ENCODE measurements at places on chromosomes 1 and 21.

GRCh38 chr1:36481091-36481490 is 1.6 kb downstream of the CSF3R start:
- no peak for DNase-seq

DNA sequence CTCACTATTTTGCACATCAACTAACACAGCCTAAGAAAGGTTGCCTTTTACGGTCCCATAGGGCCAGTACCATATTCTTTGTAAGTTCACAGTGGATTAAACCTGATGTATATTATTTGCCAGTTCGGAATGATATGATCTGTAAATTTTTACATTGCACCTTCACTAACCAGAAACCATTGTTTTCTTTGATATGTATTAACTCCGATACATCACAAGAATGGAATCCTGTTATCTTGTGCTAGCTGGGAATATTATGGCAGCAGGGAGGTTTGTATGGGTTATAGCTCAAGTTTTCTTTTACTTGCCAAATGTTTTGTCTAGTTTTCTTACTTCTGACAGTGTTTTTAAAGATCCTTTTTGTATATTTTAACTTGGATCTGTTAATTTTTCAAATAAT is 51.4 kb upstream of the S1PR1 start:
- DNase-seq, result no peak

GRCh38 chr1:25037174-25038074 is 107.3 kb upstream of the RUNX3 start:
- peak; percentile 55 for DNase-seq

- no peak for DNase-seq
Measured at GRCh38 chr1:245551536-245551935, 396.8 kb downstream of the KIF26B start.

GRCh38 chr1:1240822-1241587 is 5.5 kb downstream of the C1QTNF12 start:
- DNase-seq, result no peak

GRCh38 chr1:27037518-27037917 is 24.9 kb upstream of the TENT5B start:
- DNase-seq, result no peak

GRCh38 chr1:84855168-84855567 is 37.8 kb downstream of the LPAR3 start:
- no peak for DNase-seq

GRCh38 chr1:200739702-200740570 is 1.2 kb downstream of the CAMSAP2 start:
- DNase-seq, result no peak

GRCh38 chr1:77514921-77515776 is 167.3 kb downstream of the ZZZ3 start:
- DNase-seq, result no peak

- DNase-seq, result no peak
Measured at GRCh38 chr21:24714646-24715200, 892.6 kb downstream of the MRPL39 start.

GRCh38 chr1:52571783-52572182 is 18.9 kb upstream of the TUT4 start:
- DNase-seq, result no peak

GRCh38 chr21:43691801-43692200 is 27.1 kb upstream of the PDXK start:
- DNase-seq, result no peak

- no peak for DNase-seq
Measured at GRCh38 chr21:42662430-42663199, 9.2 kb downstream of the PDE9A start.

- DNase-seq, result no peak
Measured at GRCh38 chr1:29914936-29915335, 678.6 kb downstream of the PTPRU start.

- DNase-seq, result no peak
Measured at GRCh38 chr1:28592321-28593071, 431 bp downstream of the RAB42 start.

- DNase-seq, result no peak
Measured at GRCh38 chr1:113990530-113990929, 11.3 kb downstream of the OLFML3 start.

- no peak for DNase-seq
Measured at GRCh38 chr1:45385302-45385701, 45.1 kb upstream of the MUTYH start.

DNA sequence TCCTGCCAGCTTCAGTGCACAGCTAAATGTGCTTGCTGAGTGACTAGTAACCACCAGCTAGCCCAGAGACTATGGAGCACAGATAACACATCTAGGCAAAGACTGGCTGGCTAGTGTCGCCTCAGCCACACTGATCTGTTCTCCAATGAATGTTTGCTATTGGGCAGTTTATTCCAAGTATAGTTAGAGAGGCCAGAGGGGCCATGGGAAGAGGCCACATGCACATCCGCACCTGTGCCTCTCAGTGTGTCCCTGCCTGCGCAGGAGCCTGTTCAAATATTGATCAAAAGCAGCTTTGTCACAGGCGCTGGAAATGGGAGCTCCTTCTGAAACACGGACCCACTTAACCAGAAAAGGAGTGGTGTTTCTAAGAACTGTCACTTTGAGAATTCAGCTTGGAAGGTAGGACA is 51.3 kb upstream of the ATP1A1 start:
- DNase-seq, result no peak

- DNase-seq, result no peak
Measured at GRCh38 chr1:41743366-41743765, 175.4 kb downstream of the HIVEP3 start.

DNA sequence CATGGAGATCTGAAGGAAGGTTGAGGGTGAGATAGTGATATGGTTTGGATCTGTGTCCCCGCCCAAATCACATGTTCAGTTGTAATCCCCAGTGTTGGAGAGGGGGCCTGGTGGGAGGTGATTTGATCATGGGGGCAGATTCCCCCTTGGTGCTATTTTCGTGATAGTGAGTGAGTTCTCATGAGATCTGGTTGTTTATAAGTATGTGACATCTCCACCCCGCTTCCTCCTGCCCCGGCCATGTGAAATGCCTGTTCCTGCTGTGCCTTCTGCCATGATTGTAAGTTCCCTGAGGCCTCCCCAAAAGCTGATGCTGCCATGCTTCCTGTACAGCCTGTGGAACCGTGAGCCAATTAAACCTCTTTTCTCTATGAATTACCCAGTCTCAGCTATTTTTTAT is 451.9 kb upstream of the VAMP3 start:
- no peak for DNase-seq

GRCh38 chr1:63205776-63206175 is 116.6 kb upstream of the FOXD3 start:
- DNase-seq, result no peak

DNA sequence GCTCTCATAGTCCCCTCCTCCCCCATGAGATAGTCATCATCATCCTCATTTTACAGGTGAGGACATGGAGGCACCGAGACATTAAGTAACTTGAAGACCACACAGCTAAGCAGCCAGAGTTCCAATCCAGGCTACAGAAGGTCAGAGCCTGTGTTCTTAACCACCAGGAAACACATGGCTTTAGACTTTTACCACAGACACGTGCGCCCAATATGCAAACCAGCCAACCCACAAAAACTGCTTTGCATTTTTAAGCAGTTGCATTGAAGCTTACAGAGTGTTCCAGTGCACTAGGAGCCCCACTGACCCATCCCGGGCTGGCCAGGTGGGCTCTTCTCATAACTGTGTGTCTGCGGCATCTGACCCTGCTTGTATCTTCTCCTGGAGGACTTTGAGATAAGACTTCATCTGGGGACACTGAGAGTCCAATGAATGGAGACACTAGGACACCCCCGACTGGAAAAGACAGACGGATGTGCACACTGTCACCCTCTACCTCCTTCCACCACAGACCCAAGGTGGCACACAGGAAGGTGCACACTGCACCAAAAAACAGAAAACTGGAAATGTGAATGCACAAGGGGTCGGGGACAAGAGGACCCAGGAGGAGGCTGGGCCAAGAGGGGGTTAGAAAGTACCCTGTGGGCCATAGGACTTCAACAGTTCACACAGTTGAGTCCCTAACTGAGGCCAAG is 56.4 kb downstream of the ETS2 start:
- no peak for DNase-seq

GRCh38 chr1:230896779-230897178 is 28.5 kb upstream of the C1orf198 start:
- DNase-seq, result no peak

DNA sequence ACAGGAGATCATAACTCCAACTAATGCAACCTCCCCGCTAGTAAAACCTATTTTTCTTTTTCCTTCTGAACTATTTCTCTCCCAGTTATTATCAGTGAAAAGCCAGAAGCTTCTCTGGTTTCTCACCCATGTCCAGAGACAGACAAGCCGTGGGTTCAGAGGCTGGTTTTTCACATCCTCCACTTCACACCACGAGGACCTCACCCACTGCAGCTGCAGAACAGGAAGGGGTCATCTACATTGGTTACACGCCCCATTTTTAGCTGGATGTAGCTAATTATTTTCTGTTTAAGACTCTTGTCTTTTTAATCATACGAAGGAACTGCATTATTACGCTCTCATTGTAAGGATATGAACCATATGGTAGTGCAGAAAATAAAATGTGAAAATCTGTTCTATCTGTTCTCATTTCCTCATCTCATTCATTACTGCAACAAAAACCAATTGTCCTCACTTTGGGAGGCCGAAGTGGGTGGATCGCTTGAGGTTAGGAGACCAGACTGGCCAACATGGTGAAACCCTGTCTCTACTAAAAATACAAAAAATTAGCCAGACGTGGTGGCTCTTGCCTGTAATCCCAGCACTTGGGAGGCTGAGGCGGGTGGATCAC is 39.1 kb upstream of the CLDN14 start:
- DNase-seq, result no peak

DNA sequence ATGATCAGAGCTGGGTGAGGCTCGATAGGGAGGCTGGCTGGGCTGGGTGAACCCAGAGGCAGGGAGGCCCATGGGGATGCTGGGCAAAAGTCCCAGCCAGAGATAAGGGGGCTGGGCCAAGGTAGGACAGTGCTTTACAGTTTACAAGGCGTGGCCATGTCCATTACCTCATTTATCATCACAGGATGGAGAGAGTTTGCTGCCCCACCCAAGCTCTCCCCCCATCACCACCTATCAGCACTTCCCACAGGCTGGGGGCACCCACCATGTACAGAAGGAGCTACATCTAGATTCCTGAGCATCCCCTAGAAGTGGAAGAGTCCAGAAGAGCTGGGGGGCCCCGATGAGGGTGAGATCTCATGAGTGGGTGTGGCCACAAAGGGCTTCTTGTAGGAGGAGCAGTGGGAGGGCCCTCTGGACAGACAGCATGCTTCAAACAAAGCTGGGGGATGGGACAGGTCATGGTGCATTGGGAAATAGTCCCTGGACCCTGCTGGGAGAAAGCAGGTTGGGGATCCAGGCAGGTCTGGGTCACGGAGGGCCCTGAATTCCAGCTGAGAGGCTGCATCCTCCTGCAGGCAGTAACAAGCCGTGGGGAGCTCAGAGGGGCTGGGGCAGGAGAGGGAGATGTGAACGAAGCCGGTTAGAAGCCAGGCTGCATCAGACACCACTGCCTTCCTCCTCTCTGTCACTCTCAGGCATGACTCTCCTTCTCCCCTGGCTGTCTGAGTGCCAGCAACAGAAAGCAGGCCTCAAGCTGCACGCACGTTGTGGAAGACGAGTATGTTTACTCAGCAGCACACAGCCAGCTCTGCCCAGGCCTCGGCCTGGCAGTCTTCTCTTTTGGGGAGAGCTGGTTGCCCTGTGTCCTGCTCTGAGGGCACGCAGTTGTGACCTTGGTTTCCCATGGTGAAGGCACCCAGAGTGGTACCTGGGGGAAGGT is 202.3 kb downstream of the HIVEP3 start:
- DNase-seq, result no peak

- no peak for DNase-seq
Measured at GRCh38 chr1:7470904-7471638, 300.0 kb upstream of the VAMP3 start.

GRCh38 chr1:8976338-8976737 is 30.7 kb downstream of the CA6 start:
- no peak for DNase-seq

- DNase-seq, result no peak
Measured at GRCh38 chr1:236800002-236800620, 5.0 kb downstream of the MTR start.

- no peak for DNase-seq
Measured at GRCh38 chr1:228321435-228321834, 85.2 kb downstream of the TRIM11 start.

- no peak for DNase-seq
Measured at GRCh38 chr1:195754874-195755273, 853.4 kb downstream of the KCNT2 start.

DNA sequence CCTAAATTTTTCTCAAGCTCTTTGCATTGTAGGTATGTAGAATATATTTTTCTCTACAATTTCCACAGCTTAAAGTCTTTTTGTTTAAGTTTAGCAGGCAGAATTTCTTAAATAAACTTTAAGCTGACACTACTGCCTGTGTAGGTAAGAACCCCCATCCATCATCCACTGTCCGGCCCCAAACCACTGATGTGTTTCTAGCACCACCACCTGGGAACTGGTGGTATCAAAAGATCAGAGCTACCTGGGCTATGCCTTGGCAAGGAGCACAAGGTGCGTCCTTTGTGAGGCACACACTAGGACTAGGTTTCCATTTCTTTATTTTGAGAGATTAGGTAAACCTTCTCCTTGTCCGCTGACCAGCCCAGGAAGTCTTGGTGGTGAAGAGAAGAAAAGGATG is 10.5 kb upstream of the LELP1 start:
- no peak for DNase-seq

GRCh38 chr1:172915271-172915670 is 135.5 kb downstream of the TNFSF18 start:
- no peak for DNase-seq

DNA sequence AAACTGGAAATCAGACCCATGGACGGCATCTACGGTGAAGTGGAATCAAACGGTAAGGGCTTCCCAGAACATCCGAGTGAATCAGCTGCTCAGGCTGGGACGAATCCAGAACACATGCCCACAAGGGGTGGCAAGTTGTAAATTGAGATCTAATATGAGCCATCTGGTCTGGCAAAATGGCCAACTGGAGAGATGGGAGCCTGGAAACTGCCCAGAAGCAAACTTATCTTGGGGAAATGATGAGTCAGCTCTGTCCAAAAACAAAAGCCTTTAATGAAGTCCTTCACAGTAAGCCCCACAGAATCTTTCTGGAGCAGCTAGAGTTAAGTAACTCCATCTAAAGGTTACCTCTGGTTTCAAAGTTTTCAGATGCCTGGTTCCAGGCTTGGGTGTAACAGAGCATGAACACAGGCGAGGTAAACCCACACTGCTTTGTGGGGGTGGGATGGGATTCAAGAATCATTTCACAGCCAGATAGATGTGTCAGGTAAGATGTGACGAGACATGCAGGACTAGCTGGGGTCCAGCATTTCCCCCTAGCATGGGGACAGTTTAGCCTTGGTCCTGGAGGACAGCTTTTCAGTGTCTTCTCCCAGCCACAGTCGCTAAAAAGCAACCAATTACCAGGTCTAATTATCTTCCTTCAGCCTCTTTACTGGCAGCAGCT is 10.5 kb upstream of the SRP9 start:
- DNase-seq, result no peak

GRCh38 chr1:90394247-90394646 is 322.9 kb downstream of the BARHL2 start:
- DNase-seq, result no peak

DNA sequence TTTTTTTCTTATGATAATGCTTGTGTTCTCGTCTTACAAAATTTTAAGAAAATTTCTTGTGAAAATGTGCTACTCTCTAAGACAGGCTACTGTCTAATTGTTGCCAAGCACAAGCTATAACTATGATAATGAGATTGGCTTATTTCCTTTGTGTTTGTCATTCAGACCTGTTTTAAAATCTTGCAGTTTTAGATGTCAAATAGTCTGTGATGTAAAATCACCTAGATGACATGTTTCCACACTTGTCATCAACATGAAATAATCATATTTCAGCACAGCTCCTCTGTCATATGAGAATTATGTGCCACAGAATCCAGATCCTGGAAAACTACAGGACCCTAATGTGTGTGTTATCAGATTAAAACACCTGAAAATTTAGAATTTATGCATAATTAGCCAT is 539.7 kb downstream of the USP25 start:
- DNase-seq, result no peak
